Glutamatergic neuron (in vitro differentiated cells): ENCODE measurements at places on chromosomes 2 and 18. TPM values are rescaled to one million over a fixed set of nuclear protein-coding genes. Genes with fewer than 3 reads are reported as not detected.

DNA sequence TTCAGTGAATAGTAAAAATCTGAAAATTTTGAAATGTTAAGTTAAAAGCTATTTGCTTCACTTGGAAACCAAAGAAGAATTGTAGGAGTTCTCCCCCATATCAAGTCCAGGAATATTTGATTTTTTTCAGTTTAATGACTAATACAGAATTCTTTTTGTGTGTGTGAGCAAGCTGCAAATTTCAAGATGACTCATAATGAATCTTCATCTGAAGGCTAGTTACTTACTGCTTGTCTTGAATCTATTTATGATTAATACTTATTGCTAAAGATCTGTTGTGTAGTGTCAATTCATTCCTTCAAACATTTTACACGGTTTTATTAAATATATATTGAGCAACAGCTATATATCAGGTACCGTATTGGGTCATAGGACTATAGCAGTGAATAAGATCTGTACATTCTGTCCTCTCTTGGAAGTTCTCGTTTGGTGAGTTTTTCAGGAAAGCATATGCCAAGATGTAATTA lies 47.8 kb upstream of the CAVIN2 start:
- DNase-seq: no peak

GRCh38 chr2:117983040-117983439 lies 30.8 kb downstream of the CCDC93 start:
- DNase-seq: no peak

- DNase-seq: no peak
These were observed 77.7 kb downstream of the APOB start for GRCh38 chr2:20966061-20966595.

The CYRIA gene
- total RNA-seq: 19.3 TPM

DNA sequence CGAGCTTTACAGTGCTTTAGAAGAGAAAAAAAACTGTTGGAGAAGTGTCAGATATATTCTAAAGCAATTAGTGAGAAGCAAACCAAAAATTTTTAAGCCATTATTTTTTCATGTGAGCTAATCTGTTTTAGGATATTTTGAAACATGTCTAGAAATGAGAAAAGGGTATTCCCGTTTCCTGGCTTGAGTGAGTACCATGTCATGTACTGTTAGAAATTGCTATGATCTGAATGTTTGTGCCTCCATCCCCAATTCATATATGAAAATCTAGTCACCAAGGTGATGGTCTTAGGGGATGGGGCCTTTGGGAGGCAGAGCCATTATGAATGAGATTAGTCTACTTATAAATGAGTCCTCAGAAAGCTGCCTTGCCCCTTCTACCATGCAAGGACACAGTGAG lies 493.3 kb upstream of the GCFC2 start:
- DNase-seq: no peak

The ACMSD gene
- not detected for total RNA-seq

GRCh38 chr2:55242617-55243016 lies 10.1 kb downstream of the RPS27A start:
- no peak for DNase-seq

- DNase-seq: no peak
These were observed 135.4 kb downstream of the PHLPP1 start for GRCh38 chr18:62850619-62851306.

DNA sequence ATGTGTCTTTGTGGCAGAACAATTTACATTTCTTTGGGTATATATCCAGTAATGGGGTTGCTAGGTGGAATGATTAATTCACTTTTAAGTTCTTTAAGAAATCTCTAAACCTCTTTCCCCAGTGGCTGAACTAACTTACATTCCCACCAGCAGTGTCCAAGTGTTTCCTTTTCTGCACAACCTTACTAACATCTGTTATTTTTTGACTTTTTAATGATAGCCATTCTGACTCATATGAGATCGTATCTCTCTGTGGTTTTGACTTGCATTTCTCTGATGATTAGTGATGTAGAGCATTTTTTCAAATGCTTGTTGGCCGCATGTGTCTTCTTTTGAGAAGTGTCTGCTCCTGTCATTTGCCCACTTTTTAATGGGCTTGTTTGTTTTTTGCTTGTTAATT lies 43.1 kb upstream of the PTH2R start:
- no peak for DNase-seq
